Mucosa of gallbladder (tissue), 1 donor: ENCODE measurements at places on chromosomes 4 and X. TPM values are rescaled to one million over a fixed set of nuclear protein-coding genes. Genes with fewer than 3 reads are reported as not detected.

- no peak for DNase-seq
Measured at GRCh38 chrX:12240491-12240890, 102.2 kb downstream of the FRMPD4 start.

GRCh38 chr4:78962597-78963115, 23.4 kb upstream of the PAQR3 start:
- DNase-seq = no peak

- no peak for DNase-seq
Measured at GRCh38 chrX:42017971-42018370, 94.6 kb upstream of the CASK start.

- no peak for DNase-seq
Measured at GRCh38 chrX:29225670-29226069, 638.4 kb downstream of the IL1RAPL1 start.

DNA sequence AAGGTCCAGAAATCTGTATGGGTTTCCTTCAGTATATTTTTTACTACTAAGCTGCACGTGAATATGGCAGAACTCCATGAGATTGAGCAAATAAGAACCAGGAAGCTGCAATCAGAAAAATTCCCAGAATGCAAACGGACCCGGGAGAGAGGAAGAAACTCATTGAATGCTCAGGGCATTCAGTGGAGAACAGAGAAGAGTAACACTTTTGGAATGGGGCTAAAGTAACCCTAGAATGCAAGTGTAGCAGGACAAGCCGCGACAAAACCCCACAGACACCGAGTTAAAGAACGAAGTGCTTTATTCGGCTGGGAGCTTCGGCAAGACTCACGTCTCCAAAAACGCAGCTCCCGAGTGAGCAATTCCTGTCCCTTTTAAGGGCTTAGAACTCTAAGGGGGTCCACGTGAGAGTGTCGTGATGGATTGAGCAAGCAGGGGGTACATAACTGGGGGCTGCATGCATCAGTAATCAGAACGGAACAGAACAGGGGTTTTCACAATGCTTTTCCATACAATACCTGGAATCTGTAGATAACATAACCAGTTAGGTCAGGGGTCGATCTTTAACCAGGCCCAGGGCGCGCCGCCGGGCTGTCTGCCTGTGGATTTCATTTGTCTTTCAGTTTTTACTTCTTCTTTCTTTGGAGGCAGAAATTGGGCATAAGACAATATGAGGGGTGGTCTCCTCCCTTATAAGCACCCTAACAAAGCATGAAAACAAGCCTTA, 56.4 kb downstream of the RAB28 start:
- DNase-seq = no peak

DNA sequence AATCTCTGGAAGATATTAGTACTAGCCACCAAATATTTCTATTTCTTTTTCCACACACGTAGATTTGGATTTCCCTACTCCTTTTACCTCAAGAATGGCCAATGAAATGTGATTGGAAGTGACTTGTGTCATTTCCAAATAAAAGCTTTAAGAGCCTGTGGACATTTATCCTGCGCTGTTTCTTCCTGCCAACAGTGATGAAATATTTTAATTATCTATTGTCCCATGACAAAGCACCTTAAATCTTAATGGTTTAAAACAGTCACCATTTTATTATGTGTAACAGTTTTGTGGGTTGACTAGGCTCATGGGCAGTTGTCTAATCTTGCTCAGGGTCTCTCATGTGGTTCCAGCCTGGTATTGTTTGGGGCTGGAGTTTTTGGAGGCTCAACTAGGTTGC, 3.5 kb upstream of the PGRMC2 start:
- no peak for DNase-seq

DNA sequence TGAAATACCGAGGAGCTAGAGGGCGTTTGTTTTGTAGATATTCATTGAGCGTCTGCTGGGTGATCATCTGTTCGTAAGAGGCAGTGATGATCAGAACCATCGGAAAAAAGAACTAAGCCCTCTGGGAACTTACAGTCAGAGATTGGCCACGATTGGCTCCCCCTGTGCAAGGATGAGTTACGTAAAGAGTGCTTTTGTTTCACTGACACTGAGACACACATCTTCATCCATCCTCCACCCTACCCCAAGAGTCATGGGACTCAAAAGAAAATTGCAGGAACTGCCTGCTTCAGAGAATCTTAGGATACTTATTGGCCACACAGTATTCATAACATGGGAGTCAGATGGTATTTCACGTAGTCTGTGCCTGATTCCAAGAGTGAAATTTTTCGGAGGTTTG, 62.1 kb downstream of the GEMIN8 start:
- no peak for DNase-seq

- peak; percentile 22 for DNase-seq
Measured at GRCh38 chr4:159764343-159764952, 661.6 kb downstream of the RAPGEF2 start.

- DNase-seq = no peak
Measured at GRCh38 chr4:878796-879728, 53.1 kb downstream of the GAK start.

DNA sequence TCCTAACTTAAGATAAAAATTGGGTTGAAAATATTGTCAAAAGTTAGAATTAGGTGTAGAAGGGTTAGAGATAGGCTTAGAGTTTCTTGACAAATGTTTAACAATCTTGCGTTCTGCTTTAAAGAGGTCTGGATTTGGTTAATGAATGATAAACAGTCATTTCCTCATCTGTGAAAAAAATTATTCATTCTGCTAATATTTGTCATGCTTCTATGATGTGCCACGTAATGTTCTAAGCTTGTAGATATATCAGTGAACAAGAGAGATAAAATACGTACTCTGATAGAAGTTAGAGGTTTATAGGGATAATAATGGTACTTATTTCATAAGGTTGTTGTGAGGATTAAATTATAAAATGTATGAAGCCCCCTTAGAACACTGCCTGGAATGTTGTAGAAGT, 443.0 kb upstream of the GALNT7 start:
- DNase-seq = no peak

GRCh38 chrX:1440506-1440905, 12.2 kb downstream of the ASMTL start:
- DNase-seq = no peak

GRCh38 chr4:153274967-153275366, 69.5 kb upstream of the MND1 start:
- peak; percentile 70 for DNase-seq

- no peak for DNase-seq
Measured at GRCh38 chr4:150960818-150961217, 54.3 kb downstream of the LRBA start.

DNA sequence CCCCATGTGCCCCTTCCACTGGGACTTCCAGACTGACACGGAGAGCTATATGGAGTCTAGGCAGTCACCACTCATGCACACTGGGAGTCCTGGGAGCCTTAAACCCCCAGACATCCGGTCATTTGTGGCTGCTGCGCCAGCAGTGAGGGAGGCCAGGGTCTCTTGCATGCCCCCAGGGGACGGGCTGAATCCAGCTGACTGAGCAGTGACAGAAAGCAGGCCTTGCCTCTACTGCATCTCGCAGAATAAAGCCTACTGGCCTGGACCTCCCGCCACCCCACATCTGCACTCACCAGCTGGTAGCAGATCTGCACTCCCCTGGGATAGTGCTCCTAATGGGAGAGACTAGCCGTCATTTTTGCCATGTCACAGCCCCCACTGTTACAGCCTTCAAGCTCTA, 1234.2 kb downstream of the FAM133A start:
- no peak for DNase-seq

GRCh38 chr4:165864271-165864670, 8.8 kb upstream of the TLL1 start:
- DNase-seq = no peak

- DNase-seq = no peak
Measured at GRCh38 chrX:119062750-119063374, 9.9 kb upstream of the CT47C1 start.

DNA sequence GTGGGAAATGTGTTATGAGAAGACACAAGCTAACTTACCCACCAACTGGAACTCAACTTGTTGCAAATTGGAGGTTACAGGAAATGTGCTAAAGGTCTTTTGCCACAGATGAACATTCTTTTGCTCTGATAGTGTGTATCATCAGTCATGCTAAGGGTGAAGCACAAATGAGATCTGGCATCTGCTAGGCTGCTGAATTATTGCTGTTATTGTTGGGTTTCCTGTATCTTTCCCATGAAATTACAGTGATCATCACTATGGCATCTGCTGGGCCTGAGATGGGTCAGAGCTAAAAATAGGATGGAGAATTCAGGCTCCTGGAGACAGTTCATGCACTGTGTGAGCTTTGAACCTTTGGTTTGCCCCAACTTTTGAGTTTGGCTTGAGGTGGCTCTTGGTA, 124.5 kb downstream of the NPNT start:
- no peak for DNase-seq

- no peak for DNase-seq
Measured at GRCh38 chr4:21451032-21451431, 497.5 kb downstream of the KCNIP4 start.

DNA sequence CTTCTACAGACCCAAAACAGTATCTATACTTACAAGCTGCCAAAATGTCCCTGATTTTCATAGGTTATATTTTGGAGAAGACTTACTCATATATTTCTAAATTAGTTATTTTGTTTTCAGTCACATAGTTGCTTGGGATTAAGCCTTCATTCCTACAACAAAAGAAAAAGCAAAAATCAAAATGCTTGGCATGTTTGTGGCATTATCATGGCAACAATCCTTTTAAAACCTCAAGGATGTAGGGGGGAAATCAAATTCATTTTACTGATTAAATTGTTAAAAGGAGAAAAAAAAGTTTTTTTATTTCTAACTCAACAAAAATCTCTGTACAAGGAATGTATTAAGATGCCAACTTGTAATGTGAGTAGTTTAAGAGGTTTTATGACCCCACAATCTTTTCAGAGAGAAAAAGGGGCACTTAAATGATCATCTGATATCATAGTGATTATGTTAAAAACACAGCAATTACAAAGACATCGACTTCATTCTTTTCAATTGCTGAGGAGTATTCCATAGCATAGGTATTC, 23.5 kb downstream of the TXK start:
- DNase-seq = no peak

DNA sequence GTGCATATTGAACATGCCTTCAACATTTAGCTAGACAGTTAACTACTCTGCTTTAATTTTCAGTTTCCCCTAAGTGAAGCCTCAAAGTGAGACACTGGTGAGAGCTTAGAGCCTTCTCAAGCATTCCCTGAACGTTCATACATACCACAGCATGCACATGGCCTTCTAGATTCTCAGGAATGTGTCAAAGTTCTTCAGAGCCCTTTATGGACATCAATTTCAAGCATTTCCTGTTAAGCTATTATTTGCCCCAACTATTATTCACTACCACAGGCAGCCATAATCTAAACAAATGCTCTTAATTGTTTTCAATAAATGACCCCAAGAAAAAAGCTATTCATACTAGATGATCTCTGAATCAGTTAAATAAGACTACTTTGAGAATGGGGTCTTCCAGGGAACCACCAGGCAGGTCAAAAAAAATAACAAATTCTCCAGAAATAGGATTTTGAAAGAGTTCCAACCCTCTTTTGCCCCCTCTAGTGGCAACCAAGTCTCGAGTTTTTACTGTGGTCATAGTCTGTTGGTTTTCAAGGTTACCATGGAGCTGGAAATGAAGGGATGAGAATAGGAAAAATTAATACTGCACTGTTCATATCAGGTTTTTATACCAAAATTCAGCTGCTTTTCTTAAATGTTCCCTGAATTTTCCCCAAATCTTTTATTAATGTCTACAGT, 235.4 kb downstream of the RAB28 start:
- no peak for DNase-seq

- no peak for DNase-seq
Measured at GRCh38 chr4:165971446-165971845, 98.4 kb downstream of the TLL1 start.

Gene RAI2
- total RNA-seq = 45.7 TPM

Gene LRAT
- total RNA-seq = 11.7 TPM

Gene SERPINA7
- 0.26 TPM for total RNA-seq

Gene KIT
- 24.4 TPM for total RNA-seq

Gene LRP2BP
- 0.95 TPM for total RNA-seq

Gene GABRQ
- total RNA-seq = 0.03 TPM
